Activated CD8-positive, alpha-beta memory T cell treated with anti-CD3 and anti-CD28 coated beads, Interleukin-2, amount 50 U/mL, for 4 hours (primary cell): ENCODE measurements at places on chromosomes 6 and 20.

DNA sequence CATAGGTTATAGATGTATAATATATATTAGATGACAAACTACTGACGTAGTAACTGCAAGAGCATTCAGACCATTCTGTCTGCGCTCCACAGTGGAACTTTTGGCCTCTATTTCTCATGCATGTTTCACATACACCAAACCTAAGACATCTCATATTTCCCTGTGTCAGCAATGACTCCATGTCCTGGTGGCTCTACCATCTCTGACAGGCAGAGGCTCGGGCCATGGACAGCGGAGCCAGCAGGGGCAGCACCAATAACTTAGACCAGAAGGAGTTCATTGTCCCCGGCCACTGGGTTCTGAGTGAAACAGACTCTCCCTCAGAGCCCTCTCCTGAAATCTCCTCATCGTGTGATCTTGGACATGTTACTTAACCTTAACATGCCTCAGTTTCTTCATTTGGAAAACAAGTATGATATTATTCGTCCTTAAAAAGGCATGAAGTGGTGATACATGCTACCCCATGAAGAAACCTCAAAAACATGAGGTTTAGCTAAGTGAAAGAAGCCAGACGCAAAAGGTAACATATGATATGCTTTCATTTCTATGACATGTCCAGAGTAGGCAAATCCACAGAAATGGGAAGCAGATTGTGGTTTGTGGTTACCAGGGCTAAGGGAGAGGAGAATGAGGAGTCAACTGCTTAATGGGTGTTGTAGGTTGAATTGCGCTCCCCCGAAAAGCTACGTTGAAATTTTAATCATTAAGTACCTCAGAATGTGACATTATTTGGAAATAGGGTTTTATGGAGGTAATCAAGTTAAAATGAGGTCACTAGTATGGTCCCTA, 564.0 kb upstream of the JARID2 start:
- no peak for DNase-seq

- DNase-seq, result no peak
These were observed 24.2 kb downstream of the NEDD9 start for GRCh38 chr6:11208267-11208666.

- DNase-seq, result no peak
These were observed 15.6 kb upstream of the SNRPB2 start for GRCh38 chr20:16714242-16714641.

GRCh38 chr20:63898882-63899558, 4.1 kb downstream of the DNAJC5 start:
- no peak for DNase-seq

DNA sequence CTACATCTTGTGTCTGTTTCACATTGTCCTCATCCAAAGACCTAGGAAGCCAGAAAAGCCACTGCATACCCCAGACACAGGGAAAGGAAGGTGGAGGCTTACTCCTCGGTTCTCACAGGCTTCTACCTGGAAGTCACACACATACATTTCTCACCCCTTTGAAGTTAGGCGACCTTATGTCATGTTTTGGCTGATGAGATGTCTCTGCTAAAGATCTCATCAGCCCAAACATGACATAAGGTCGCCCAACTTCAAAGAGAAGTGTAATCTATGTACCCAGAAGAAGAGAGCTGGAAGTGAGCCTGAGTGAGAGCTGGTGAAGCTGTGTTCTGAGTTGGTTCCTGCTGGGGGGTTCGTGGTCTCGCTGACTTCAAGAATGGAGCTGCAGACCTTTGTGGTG, 47.5 kb upstream of the SLC22A23 start:
- DNase-seq, result no peak

DNA sequence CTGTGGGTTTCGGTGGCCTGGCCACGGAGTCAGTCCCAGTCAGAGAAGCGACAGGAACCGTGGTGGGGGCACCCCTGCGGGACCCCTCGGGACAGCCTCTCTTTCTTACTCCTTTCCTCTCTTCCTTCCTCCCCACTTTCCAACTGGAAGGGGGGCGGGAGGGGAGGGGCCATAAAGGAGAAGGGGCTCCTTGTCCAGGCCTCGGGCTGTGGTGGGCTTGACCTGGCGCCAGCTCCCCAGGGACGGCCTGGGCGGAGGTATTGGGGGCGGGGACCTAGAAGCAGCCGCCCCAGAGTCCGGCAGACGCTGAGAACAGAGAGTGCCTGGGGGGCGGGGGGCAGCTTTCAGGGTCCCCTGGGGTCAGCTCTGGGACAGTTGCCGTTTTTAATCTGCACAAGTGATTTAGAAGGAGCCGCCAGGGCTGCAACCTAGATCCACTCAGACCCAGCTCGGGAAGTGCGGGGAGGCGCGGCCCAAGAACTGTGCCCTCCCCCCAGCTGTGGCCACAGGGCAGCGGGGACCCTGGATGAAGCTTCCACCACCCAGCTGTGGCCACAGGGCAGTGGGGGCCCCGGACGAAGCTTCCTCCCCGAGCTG, 6.4 kb upstream of the ABHD16B start:
- no peak for DNase-seq

GRCh38 chr6:9121549-9121948, 686.2 kb upstream of the SLC35B3 start:
- no peak for DNase-seq

DNA sequence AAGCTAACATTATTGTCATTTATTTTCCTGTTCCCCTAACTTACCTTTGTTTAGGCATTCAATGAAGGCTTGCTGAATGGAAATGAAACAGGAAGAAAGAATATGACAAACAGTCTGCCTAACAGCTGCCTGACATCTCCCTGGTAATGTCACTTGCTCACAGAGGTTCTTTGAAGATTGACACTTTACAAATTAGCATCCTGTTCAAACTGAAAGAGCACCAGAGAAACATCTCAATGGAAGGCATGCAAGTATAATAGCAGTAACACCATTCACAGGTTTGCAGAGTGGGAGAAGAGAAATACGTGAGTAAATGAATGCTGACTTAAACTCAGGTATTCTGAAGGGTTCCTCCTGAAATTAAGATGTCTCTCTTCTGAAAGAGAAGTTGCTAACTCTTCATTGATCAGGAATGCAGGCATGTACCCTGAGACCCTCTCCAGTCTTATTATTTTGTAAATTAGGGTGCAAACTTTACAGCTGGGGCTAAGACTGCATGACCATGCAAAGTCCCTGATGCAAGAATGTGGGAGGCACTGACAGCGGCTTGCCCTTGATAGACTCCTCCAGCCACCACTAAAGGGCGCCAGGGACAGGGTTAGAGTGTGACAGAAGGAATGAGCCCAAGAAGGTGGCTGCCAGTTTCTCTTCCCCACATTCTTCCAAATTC, 1.3 kb upstream of the SMLR1 start:
- no peak for DNase-seq

DNA sequence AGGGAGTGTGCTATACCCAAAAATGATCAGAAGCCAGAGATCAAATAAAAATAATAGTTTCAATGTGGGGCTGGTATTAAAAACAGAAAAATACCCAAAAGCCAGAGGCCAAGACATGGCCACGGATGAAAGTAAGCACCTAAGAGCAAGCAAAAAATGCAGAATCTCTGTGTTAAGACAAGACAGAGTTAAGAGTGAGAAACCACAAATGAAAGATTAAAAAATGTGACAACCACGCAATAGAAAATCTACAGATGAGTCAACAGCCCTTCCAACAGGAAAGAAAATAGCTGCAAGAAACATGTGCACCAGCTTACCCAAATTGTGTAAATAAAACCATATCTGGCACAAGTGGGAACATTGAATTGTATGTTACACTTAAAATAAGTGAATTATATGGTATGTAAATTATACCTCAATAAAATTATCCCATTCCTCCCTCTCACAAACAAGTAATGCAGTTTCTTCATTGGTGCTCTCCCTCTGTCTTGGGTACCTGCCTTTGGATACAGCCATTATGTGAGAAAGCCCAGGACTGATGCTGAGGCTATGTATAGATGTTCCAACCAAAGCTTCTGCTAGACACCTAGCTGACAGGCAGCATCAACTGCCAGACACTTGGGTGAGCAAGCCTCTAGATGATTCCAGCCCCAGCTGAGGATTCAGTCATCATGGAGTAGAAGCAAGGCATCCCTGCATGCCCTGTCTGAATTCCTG, 55.3 kb upstream of the UFL1 start:
- no peak for DNase-seq

DNA sequence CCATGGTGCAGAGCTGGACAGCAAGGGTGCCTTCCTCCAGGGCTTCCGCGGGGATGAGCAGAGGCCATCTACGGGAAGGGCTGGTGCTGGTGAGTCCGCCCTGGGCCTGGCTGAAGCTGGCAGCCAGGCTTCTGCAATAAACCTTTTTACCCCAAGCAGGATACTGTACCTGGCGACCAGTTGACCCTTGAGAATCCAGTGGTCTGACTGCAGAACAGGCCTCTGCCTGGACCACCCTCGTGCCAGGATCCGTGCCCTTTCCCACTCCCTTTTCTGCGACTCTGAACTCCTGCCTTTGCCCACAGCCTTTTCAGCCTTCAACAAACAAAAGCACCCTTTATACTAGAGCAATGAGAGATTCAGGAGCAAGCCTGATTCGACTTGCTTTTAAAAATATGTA, 18.9 kb downstream of the CDH26 start:
- DNase-seq, result no peak

DNA sequence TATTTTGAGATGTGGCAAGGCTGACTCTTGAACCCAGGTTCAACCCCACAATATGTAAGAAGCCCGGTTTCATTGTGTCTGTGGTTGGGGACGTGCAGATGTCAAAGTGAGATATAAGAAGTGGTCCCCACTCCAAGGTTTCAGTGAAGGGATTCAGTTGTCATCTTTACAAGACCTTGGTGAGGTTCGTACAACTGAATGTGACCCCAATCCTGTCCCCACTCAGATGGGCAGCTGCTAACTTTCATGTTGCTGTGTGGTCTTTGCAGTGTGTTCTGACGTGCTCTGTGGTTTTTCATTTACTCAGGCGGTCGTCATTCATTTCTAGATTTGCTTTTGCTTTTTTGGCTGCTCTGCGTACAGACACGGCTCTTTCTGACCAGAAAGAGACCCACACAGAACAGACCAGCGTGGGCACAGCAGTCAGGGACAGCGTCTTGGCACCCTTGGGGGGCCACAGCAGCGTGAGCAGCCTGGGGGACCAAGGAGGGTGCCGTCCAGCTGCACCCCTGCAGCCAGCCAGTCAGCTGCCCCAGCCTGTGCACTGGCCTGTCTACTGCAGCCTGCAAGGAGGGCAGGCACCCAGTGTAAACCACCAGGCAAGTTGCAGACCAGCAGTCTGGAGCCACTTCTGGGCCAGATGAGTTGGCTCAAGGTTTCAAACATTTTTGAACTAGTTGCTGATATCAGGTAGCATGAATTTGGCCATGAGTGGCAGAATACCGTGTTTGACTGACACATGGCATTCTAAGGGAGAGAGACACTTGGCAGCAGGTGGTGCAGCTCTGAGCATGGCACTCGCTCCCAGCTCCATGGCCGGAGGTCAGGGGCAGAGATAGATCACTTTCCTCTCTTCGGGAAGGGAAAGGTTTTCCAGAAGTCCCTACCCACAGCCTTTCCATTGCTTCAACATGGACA, 49.4 kb upstream of the IRF4 start:
- DNase-seq, result no peak

DNA sequence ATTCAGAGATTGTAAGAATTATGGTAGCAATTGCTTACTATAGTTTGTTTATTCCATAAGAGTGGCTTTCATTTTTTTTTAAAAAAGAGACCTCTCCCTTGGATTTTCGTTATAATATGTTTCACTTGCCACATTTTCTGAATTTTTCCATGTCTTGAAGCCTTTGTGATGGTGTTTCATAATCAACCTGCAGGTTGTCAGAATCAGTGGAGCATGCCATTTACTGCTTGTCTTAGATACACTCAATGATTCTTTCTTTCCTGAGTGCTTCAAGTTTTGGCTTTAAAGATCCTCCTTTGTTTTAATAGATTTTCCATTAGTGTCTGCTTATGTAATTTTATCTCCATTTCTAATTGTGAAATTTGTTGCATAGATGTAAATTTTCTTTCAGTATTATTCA, 31.2 kb downstream of the KCNQ5 start:
- no peak for DNase-seq

- DNase-seq, result peak; percentile 24
These were observed 1.6 kb downstream of the DNAJC5 start for GRCh38 chr20:63896264-63897105.

DNA sequence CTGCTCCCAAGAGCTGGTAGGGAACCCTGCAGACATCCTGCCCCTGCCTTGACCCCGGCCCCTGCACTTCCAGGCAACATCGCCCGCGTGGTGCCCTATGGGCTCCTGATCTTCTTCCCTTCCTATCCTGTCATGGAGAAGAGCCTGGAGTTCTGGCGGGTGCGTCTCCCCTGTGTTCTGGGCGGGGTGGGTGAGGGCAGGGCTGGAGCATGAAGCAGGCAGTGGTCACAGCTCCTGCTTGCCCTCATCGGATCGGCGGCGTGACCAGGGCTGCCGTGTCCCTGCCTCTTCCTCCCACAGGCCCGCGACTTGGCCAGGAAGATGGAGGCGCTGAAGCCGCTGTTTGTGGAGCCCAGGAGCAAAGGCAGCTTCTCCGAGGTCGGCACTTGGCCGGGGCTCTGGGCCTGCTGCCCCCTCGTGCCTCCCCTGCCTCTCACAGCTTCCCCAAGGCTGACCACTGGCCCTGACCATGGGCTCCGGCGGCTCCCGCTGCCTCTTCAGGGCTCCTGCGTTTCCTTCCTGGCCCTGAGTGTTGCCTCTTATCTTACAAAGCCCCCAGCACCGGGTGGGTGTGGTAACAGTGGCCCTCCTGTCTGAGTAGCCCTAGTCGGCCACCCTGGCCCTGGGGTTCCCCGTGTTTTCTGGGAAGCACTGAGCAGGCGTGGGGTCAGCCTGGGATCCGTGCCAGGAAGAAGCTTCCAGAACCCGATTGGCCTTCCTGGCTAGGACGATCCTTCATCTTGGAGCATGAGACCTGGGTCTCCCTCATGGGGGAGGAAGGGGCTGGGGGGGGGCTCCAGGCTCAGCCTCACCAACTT, 8.0 kb upstream of the TNFRSF6B start:
- no peak for DNase-seq

DNA sequence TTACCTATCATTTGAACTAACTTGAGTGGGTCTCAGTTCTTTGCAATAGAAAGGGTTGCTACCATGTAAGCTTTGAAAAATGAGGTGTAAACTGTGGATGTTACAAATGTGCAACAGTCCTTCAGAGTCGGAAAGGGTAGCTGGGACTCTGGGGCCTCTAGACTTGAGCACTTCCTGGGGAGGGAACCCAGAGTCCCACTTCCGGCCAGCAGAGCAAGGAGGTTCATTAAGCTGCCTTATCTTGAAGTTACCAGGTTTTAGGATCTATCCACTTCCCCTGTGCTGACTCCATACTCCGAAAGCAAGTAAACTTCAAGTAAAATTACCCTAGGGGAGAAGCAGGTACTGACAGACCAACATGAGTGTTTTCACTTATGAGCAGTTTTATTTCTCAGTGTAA, 9.4 kb downstream of the TRIM10 start:
- DNase-seq, result no peak
